Cerebellum (tissue), 4 donors: ENCODE measurements at places on chromosomes 11 and 22. TPM values are rescaled to one million over a fixed set of nuclear protein-coding genes. Genes with fewer than 3 reads are reported as not detected.

Gene ART5
- total RNA-seq: not detected

Gene FOLR1
- 0.82 TPM for total RNA-seq

Gene IL10RA
- total RNA-seq: 3.0 TPM

Gene GRK3
- 18.4 TPM for total RNA-seq

Gene EHF
- total RNA-seq: 0.45 TPM

Gene TEX54
- not detected for total RNA-seq

Gene RIC8A
- 49.6 TPM for total RNA-seq

Gene SMC1B
- total RNA-seq: not detected

Gene MS4A7
- total RNA-seq: 3.5 TPM

Gene SYT12
- 3.8 TPM for total RNA-seq

Gene OR52I2
- not detected for total RNA-seq

Gene TRIM49
- total RNA-seq: not detected

Gene SAA1
- not detected for total RNA-seq

Gene OR4D10
- total RNA-seq: not detected

Gene FZD4
- total RNA-seq: 5.5 TPM

Gene C11orf86
- not detected for total RNA-seq

Gene SLC22A12
- total RNA-seq: not detected

Gene BAIAP2L2
- not detected for total RNA-seq

Gene KCTD14
- total RNA-seq: 2.8 TPM

Gene PARVG
- total RNA-seq: 1.9 TPM

Gene SDHD
- total RNA-seq: 53.7 TPM

Gene CNIH2
- total RNA-seq: 36.8 TPM

Gene ZBTB16
- 4.2 TPM for total RNA-seq

Gene ANO9
- not detected for total RNA-seq

Gene MUC6
- total RNA-seq: under 0.01 TPM

Gene UCP3
- 3.5 TPM for total RNA-seq

Gene GAB4
- total RNA-seq: not detected

Gene GLB1L3
- total RNA-seq: 0.45 TPM

Gene PIK3IP1
- total RNA-seq: 11.2 TPM

Gene LIPT2
- total RNA-seq: 2.7 TPM

Gene LAYN
- total RNA-seq: 1.9 TPM

Gene MN1
- total RNA-seq: 13.7 TPM

Gene TMEM258
- 74.4 TPM for total RNA-seq

Gene NLRP14
- 1.6 TPM for total RNA-seq

Gene SLC22A8
- 0.18 TPM for total RNA-seq

Gene CRKL
- total RNA-seq: 64.1 TPM

Gene MRGPRX3
- not detected for total RNA-seq

Gene USP2
- 1.1 TPM for total RNA-seq

Gene DDI1
- not detected for total RNA-seq

Gene CBLIF
- total RNA-seq: not detected

Gene KRTAP5-9
- not detected for total RNA-seq

Gene OR51B4
- 0.36 TPM for total RNA-seq

Gene RIMBP3B
- total RNA-seq: 0.27 TPM
